ENCODE measurements at places on chromosomes 6 and 20.

- DNase-seq = no peak
These were observed 10.2 kb downstream of the NQO2 start for GRCh38 chr6:3009930-3010329.

DNA sequence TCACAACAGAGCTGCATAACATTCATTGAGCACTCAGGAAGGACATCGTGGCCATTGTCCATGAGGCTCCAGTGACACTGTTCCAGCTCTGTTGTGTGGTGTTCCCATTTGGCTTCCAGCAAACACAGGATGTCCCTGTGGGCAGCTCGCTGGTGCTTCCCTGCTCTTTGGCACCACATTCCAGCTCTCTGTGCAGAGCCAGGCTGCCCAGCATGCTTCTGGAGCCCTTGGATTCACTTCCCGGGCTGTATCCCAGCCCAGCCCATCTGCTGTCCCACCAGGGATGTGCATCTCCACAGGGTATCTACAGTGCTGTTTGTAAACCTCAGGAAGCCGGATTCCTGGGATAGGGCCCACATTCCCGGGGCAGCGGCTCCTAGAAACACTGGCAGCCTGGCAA lies 57.2 kb downstream of the CTCFL start:
- DNase-seq = no peak

- DNase-seq = no peak
These were observed 21.6 kb downstream of the SPAG4 start for GRCh38 chr20:35637276-35637675.

DNA sequence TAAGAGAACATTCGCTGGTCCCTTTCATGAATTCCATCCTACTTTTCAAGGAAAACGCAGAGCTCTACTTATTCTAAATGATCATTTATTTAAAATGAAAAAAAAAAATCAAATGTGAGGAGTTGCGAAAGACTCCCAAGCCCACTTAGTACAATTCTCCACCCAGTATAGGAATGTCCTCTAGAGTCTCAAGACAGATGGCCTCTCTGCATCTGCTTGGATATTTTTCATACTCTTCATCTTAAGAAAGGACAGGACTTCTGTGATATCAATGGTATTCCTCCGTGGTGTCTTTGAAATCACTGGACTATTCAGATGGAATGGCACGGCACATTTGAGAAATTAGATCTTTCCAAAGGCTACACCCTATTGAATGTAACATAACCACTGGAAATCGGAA lies 107.1 kb downstream of the PTPRK start:
- no peak for DNase-seq

DNA sequence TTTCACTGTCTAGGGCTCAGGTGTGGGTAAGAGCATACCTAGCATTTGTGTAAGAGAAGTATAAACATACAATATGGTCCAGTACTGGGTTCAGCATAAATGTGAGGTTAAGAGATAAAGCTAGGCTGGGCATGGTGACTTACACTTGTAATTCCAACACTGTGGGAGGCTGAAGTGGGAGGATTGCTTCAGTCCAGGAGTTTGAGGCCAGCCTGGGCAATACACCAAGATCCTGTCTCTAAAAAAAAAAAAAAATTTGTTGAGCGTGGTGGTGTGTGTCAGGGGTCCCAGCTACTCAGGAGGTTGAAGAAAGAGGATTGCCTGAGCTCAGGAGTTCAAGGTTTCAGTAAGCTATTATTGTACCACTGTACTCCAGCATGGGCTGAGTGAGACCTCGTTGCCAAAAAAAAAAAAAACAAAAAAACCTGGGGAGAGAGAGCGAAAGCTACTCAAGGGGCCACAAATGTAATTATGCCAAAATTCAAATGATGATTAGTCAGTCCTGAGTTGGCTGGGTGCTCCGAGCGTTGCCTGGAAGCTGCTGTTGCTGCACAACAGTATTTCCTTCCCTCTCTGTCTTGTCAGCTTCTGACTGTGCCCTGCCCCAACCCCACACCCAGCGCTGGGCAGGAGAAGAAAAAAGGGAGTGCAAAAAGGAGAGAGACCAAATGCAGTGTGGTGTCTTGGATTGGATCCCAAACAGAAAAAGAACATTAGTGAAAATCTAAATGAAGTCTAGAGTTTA lies 24.0 kb downstream of the CMTR1 start:
- DNase-seq = peak; percentile 63
